Muscle of leg (tissue), 16 donors: ENCODE measurements at places on chromosomes 1 and 21. TPM values are rescaled to one million over a fixed set of nuclear protein-coding genes. Genes with fewer than 3 reads are reported as not detected.

DNA sequence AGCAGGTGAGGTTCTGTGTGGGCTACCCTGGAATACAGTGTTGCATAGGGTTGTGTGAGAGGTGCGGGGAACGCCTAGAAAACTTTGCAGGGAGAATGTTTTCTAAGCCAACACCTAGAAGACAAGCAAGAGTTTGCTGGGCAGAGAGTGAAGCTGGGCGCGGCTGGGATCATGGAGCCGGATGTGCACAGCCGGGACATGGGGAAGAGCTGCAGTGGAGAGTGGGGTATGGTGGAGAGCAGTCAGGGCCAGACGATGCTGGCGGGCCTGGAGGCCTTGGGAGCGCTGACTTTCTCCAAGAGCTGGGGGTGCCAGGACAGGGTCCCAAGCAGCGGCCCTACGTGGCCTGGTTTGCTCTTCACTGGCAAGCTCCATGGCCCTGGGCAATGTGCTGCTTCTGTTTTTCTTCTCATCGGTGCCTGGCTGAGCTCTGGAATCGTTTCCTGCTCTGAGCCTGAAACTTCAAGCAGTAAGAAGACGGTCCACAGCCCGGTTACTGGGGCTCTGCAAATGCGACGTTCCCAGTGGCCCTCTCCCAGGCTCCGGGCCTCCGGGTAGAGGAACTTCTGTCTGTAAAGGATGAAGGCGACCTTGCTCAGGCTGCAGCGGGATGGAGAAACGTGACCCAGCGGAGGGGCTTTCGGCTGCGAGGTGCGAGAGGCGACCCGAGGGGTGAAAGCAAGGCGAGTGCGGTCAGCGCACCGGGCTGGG is 51.9 kb upstream of the CD34 start:
- H3K4me1 ChIP-seq, result peaks cover 39% of the 10 kb centered on the region
- peak; percentile 82 for DNase-seq
- peak overlapping the region; percentile 93 for H3K27ac ChIP-seq

The MYCL gene
- total RNA-seq, result 2.4 TPM

GRCh38 chr1:48093696-48094528 is 96.7 kb upstream of the TRABD2B start:
- peak; percentile 18 for DNase-seq
- peaks cover 12% of the 10 kb centered on the region for H3K27me3 ChIP-seq
- H3K27ac ChIP-seq, result no peak overlapping the region
- no peaks in the 10 kb centered on the region for H3K4me1 ChIP-seq

DNA sequence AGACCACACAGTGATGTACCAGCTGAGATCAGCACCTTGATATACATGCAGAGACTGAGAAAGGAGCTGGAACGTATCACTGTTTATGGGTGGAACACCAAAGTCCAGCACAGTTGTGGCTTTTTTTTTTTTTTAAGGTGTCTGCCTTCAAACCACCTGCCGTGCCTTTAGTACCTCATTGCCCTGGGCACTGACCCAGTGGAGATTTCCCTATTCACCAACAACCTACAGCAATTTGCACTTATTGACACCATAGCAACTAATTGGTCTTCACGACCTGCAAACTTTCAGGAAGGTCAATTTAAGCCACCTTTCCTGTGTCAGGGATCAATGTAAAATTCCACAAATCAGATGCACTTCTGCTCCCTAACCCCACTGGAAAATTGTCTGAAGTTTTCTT is 181.6 kb upstream of the ADGRL2 start:
- no peaks in the 10 kb centered on the region for H3K4me1 ChIP-seq
- no peak for DNase-seq
- H3K27ac ChIP-seq, result no peak overlapping the region

The RXFP4 gene
- not detected for total RNA-seq

The NECTIN4 gene
- total RNA-seq, result 0.04 TPM

The CR1L gene
- total RNA-seq, result 0.22 TPM

The PGLYRP4 gene
- total RNA-seq, result not detected

The TEX38 gene
- not detected for total RNA-seq

The KCNA2 gene
- total RNA-seq, result 0.75 TPM

The TMEM240 gene
- 3.5 TPM for total RNA-seq

DNA sequence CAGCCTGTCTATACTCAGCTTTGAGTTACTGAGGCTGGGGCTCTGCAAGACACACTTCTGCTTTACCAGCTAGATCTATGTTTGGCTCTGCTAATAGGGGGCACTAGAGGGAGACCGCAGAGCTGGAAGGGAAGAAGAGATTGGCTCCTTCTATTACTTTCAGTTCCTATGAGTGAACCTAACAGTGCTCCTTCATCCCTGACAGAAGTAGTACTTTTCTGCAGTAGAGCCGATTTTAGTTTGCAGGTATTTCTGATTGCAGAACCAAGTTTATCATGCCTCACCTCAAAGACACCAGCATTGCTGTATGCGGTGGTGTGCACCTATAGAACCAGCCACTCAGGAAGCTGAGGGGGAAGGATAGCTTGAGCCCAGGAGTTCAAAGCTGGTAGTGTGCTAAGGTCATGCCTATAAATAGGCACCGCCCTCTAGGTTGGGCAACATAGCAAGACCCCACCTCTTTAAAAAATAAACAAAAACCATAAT is 5.7 kb upstream of the ZDHHC18 start:
- H3K27ac ChIP-seq, result no peak overlapping the region
- H3K27me3 ChIP-seq, result no peaks in the 10 kb centered on the region
- peaks cover under 1% of the 10 kb centered on the region for H3K4me1 ChIP-seq

GRCh38 chr1:11960715-11961114 is 19.5 kb upstream of the MFN2 start:
- peak; percentile 52 for DNase-seq
- H3K27ac ChIP-seq, result no peak overlapping the region
- H3K4me1 ChIP-seq, result no peaks in the 10 kb centered on the region
- H3K27me3 ChIP-seq, result no peaks in the 10 kb centered on the region
- H3K4me3 ChIP-seq, result no peak overlapping the region

DNA sequence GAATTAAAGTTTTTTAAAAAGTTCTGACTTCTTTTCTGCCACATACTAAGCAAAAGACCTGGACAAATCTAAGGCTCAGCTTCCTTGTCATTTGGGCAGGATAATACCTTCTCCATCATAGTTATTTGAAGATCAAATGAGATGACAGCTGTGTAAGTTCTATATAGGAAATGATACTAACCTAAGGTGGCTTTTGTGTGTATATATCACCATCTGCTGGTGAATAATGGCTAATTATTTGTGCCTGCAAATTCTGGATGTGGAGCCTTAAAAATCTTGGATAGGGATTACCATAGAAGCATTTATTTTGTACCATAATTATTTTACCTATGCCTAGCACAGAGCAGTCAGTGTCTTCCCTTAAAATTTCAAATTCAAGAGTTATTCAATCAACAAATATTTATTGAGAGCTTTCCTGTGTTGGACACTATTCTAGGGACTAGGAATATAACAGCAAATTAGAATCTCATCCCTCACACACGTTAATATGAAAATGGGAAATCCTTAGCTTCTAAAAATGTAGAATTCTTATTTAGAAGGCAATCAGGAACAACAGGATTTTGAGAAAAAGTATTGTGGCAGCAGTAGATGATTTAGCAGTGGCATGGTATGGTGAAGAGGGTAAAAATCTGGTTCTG is 89.8 kb downstream of the TMEM200B start:
- H3K27me3 ChIP-seq, result no peaks in the 10 kb centered on the region
- H3K4me1 ChIP-seq, result no peaks in the 10 kb centered on the region
- no peak overlapping the region for H3K27ac ChIP-seq
- H3K36me3 ChIP-seq, result no peaks in the 10 kb centered on the region
- DNase-seq, result peak; percentile 64

- no peaks in the 10 kb centered on the region for H3K36me3 ChIP-seq
- no peak overlapping the region for H3K4me3 ChIP-seq
- DNase-seq, result no peak
Observed at GRCh38 chr1:173023343-173023742, 27.4 kb downstream of the TNFSF18 start.

GRCh38 chr1:227563324-227564201 is at the start of gene ZNF678:
TSS of gene ZNF678 (plus strand) at chr1:227563556. CDS start at chr1:227650992, 87,436 bp downstream.
- H3K36me3 ChIP-seq, result no peaks in the 10 kb centered on the region
- peak within 1 kb of the TSS; percentile 89 for H3K4me3 ChIP-seq
- peaks cover 38% of the 10 kb centered on the region for H3K27me3 ChIP-seq
- H3K4me1 ChIP-seq, result peaks cover 5% of the 10 kb centered on the region
- H3K27ac ChIP-seq, result peak within 1 kb of the TSS; percentile 98
- DNase-seq, result peak; percentile 98

DNA sequence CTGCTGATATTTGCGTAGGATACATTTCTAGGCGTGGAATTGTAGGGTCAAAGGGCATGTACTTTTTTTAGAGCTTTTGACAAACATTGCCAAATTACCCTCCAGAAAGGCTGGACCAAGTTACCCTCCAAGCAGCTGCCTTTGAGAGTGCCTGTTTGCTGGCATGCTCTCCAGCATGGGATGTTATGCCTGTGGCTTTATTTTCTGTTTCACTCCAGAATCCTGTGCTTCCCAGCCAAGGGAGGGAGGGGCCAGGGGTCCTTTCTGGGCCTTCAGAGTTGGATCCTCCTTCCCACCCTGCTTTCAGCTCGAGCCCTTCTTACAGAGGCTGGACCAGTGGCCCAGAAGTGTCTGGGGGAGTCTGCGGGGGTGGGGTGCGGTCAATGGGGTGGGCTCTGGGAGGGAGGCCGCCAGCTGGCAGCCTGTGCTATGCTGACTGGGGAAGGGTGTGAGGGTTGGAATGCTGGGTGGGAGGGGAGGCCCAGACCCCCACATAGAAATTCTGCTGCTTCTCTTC is 81.2 kb downstream of the EPHB2 start:
- H3K4me3 ChIP-seq, result no peak overlapping the region
- no peaks in the 10 kb centered on the region for H3K36me3 ChIP-seq
- peaks cover 78% of the 10 kb centered on the region for H3K4me1 ChIP-seq
- peak overlapping the region; percentile 74 for H3K27ac ChIP-seq
- no peaks in the 10 kb centered on the region for H3K27me3 ChIP-seq

GRCh38 chr1:53306168-53306567 is 21.7 kb downstream of the LRP8 start:
- DNase-seq, result no peak
- no peaks in the 10 kb centered on the region for H3K36me3 ChIP-seq
- no peak overlapping the region for H3K4me3 ChIP-seq
- H3K4me1 ChIP-seq, result peaks cover 19% of the 10 kb centered on the region

DNA sequence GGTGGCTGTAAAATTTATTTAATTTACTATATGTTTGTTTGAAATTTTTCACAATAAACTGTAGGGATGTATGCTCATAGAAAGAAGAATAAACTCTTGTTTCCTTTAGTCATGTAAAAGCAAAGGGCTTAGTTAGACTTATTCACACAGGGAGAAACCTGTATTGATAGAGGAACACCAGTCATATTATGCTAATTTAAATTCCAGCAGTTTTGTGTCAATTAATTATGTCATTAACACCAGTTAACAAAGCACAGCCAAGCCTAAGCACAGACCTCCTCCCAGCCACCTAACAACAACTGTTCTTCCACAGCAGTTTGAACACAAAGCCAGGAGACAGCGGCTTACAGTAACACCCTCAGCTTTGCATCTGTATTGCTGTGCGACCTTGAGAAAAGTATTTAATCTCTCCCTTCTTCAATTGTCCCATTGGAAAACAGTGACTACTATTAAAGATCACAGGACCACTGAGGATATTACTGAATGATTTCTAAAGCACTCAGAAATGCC is 260.8 kb upstream of the RRP15 start:
- no peaks in the 10 kb centered on the region for H3K4me1 ChIP-seq
- H3K36me3 ChIP-seq, result no peaks in the 10 kb centered on the region
- H3K4me3 ChIP-seq, result no peak overlapping the region
- H3K27me3 ChIP-seq, result no peaks in the 10 kb centered on the region
- no peak for DNase-seq
- no peak overlapping the region for H3K27ac ChIP-seq

The SPATC1L gene
- total RNA-seq, result 5.7 TPM

The ASCL5 gene
- 0.04 TPM for total RNA-seq

GRCh38 chr1:167720965-167721616 is 691 bp upstream of the MPZL1 start:
- H3K4me3 ChIP-seq, result peak overlapping the region; percentile 72
- H3K27me3 ChIP-seq, result no peaks in the 10 kb centered on the region
- peaks cover 15% of the 10 kb centered on the region for H3K4me1 ChIP-seq
- DNase-seq, result peak; percentile 72

DNA sequence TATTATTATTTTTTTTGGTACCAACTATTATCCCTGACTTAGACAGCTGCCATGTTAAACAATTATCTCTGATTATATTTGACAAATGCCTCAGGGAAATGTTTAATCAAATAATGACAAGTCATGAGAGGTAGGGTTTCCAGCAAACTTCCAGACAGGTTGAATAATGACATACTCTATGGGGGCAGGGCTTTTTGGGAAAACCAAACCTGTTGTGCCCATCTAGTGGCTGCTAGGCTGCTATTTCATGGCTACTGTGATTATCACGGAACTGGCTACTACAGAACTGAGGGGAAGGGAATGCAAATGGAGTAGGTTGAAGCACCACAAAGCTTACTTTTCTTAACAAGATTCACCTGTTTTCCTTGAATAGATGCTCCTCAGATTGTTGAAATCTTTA is 77.6 kb downstream of the DUSP10 start:
- no peak overlapping the region for H3K4me3 ChIP-seq
- no peaks in the 10 kb centered on the region for H3K4me1 ChIP-seq
- H3K36me3 ChIP-seq, result no peaks in the 10 kb centered on the region
- no peak for DNase-seq
- H3K27ac ChIP-seq, result no peak overlapping the region

The SMIM1 gene
- 7.1 TPM for total RNA-seq

The CGN gene
- total RNA-seq, result 0.35 TPM

- no peaks in the 10 kb centered on the region for H3K4me1 ChIP-seq
- H3K27me3 ChIP-seq, result no peaks in the 10 kb centered on the region
- DNase-seq, result no peak
- H3K27ac ChIP-seq, result no peak overlapping the region
Observed at GRCh38 chr1:15051882-15052528, 101.5 kb upstream of the TMEM51 start.

- no peaks in the 10 kb centered on the region for H3K27me3 ChIP-seq
- DNase-seq, result no peak
- no peak overlapping the region for H3K27ac ChIP-seq
- no peak overlapping the region for H3K4me3 ChIP-seq
- peaks cover 8% of the 10 kb centered on the region for H3K4me1 ChIP-seq
Observed at GRCh38 chr1:164630626-164631396, 71.8 kb downstream of the PBX1 start.

DNA sequence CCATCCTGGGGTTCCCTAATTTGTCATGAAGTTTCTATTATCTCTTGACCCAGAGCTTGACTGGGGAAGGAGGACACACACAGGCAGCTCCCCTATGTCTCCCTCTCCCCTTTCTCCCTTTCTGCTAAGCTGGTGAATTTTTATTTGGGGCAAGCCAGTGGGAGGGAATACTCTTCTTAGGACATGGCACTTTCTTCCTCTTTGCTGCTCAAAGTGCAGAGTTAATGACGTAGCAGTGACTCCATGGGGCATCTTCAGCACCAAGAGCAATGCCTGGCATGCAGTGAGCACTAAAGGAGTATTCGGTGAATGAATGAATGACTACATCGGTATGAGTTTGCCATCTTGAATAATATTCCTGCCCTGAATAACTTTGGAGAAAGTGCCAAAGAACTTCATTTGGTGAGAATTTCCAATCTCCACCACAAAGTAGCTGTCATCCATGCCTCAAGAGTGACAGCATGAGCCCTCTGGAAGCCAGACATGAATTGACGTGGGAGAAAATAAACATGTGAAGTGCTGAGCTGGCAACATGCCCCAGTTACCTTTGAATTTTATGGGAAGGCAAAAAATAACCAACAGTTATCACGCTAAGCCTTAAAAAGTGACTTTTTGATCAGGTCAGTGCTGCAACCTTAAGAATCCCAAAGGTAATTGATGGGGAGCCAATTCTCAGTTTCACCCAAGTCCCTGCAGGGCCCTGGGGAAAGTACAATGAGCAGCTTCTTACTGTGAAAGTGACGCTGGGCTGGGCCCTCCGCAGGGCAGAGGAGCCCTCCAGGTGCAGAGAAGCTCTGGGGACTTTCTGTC is 22.1 kb upstream of the ATF3 start:
- no peaks in the 10 kb centered on the region for H3K36me3 ChIP-seq
- H3K4me3 ChIP-seq, result no peak overlapping the region
- no peaks in the 10 kb centered on the region for H3K4me1 ChIP-seq
- DNase-seq, result no peak
- no peak overlapping the region for H3K27ac ChIP-seq

The FCGR2B gene
- 0.22 TPM for total RNA-seq

The HFM1 gene
- 4.0 TPM for total RNA-seq
